Esophagus muscularis mucosa (tissue), 4 donors: ENCODE measurements at places on chromosomes 7 and 10. TPM values are rescaled to one million over a fixed set of nuclear protein-coding genes. Genes with fewer than 3 reads are reported as not detected.

PNLIPRP3 gene
- not detected for total RNA-seq

HMX3 gene
- total RNA-seq = not detected

SGPL1 gene
- 12.9 TPM for total RNA-seq

STEAP2 gene
- 22.5 TPM for total RNA-seq

GHRHR gene
- total RNA-seq = not detected

DNA sequence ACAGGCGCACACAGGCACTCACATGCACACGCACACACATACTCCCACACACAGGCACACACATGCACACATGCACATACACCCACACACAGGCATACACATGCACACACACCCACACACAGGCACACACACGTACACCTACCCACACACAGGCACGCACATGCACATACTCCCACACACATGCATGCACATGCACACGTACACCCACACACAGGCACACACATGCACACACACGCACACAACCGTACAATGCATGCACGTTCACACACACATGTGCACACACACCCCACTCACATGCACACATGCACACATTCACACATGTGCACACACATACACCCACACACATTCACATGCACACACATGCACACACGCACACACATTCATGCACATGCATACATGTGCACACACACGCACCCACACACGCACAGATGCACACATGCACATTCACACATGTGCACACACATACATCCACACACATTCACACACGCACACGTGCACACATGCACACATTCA lies 59.3 kb downstream of the MKI67 start:
- H3K27me3 ChIP-seq = no peaks in the 10 kb centered on the region
- peaks cover 9% of the 10 kb centered on the region for H3K36me3 ChIP-seq
- H3K4me3 ChIP-seq = no peak overlapping the region
- DNase-seq = no peak

GRCh38 chr7:43057141-43057540 lies 55.3 kb upstream of the HECW1 start:
- H3K27ac ChIP-seq = no peak overlapping the region
- H3K36me3 ChIP-seq = no peaks in the 10 kb centered on the region
- no peak for DNase-seq
- H3K27me3 ChIP-seq = no peaks in the 10 kb centered on the region

GRCh38 chr7:98868450-98868849 lies 1.4 kb downstream of the TMEM130 start:
- no peaks in the 10 kb centered on the region for H3K36me3 ChIP-seq
- H3K4me1 ChIP-seq = peaks cover 21% of the 10 kb centered on the region
- DNase-seq = no peak
- H3K27me3 ChIP-seq = no peaks in the 10 kb centered on the region

DNA sequence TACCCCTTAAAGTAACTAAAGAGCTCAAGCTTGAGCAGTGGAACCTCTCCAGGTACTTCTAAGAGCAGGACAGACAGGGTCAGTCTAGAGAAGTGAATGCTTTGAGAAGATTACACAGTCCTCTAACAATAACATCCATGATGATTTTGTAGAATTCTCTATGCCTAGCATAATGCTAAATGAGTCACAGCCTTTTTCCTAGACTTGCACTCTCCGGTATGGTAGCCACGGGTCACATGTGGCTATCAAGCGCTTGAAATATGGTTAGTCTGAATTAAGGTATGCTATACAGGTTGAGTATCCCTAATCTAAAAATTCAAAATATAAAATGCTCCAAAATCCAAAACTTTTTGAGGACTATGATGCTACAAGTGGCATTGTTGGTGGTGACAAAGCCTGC lies 166.6 kb upstream of the MKLN1 start:
- H3K36me3 ChIP-seq = no peaks in the 10 kb centered on the region
- H3K4me1 ChIP-seq = peaks cover 8% of the 10 kb centered on the region
- no peaks in the 10 kb centered on the region for H3K27me3 ChIP-seq

GRCh38 chr10:35215107-35215506 lies 88.5 kb downstream of the CREM start:
- no peaks in the 10 kb centered on the region for H3K27me3 ChIP-seq
- no peak overlapping the region for H3K27ac ChIP-seq
- no peaks in the 10 kb centered on the region for H3K36me3 ChIP-seq
- H3K4me1 ChIP-seq = peaks cover 17% of the 10 kb centered on the region

DNA sequence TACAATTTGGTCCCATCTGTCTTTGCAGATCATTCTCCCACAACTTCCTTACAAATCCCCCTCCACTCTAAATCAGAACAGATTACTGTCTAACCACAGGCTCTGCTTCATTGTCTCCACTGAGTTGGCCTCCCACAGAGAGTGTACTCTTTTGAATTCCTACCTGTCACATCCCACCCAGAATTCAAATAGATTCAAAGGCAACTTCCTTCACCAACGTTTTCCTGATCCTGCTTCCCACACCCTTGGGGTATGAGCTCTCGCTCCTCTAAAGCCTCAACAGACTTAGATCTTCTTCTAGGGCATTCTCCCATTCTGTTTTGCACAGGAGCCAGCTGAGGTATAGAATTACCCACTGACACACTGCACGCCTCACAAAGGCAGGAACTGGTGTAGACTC lies 197.8 kb upstream of the CDCA7L start:
- H3K4me1 ChIP-seq = peaks cover 6% of the 10 kb centered on the region
- H3K4me3 ChIP-seq = no peak overlapping the region
- no peak overlapping the region for H3K27ac ChIP-seq
- DNase-seq = no peak
- H3K36me3 ChIP-seq = peaks cover 33% of the 10 kb centered on the region

GRCh38 chr10:373526-374309 lies 238.5 kb downstream of the ZMYND11 start:
- peaks cover 4% of the 10 kb centered on the region for H3K36me3 ChIP-seq
- H3K4me1 ChIP-seq = peaks cover 38% of the 10 kb centered on the region
- no peak overlapping the region for H3K27ac ChIP-seq
- DNase-seq = no peak
- H3K27me3 ChIP-seq = no peaks in the 10 kb centered on the region
- no peak overlapping the region for H3K4me3 ChIP-seq

GRCh38 chr7:77157446-77157845 lies 35.0 kb downstream of the CCDC146 start:
- no peak overlapping the region for H3K4me3 ChIP-seq
- no peaks in the 10 kb centered on the region for H3K27me3 ChIP-seq
- peak overlapping the region; percentile 37 for H3K27ac ChIP-seq
